ENCODE measurements at places on chromosomes 1 and 21.

GRCh38 chr1:168135116-168135920 is 1.4 kb downstream of the GPR161 start:
- H3K36me3 ChIP-seq = peaks cover 35% of the 10 kb centered on the region
- H3K4me3 ChIP-seq = peak overlapping the region; percentile 98
- peaks cover 51% of the 10 kb centered on the region for H3K4me1 ChIP-seq
- peak overlapping the region; percentile 91 for H3K27ac ChIP-seq
- peak; percentile 15 for DNase-seq
- no peaks in the 10 kb centered on the region for H3K27me3 ChIP-seq

- H3K4me1 ChIP-seq = no peaks in the 10 kb centered on the region
- no peak overlapping the region for H3K27ac ChIP-seq
- no peaks in the 10 kb centered on the region for H3K36me3 ChIP-seq
- peaks cover 11% of the 10 kb centered on the region for H3K27me3 ChIP-seq
- no peak for DNase-seq
- no peak overlapping the region for H3K4me3 ChIP-seq
These were observed 36.6 kb downstream of the VANGL2 start for GRCh38 chr1:160436966-160437365.

DNA sequence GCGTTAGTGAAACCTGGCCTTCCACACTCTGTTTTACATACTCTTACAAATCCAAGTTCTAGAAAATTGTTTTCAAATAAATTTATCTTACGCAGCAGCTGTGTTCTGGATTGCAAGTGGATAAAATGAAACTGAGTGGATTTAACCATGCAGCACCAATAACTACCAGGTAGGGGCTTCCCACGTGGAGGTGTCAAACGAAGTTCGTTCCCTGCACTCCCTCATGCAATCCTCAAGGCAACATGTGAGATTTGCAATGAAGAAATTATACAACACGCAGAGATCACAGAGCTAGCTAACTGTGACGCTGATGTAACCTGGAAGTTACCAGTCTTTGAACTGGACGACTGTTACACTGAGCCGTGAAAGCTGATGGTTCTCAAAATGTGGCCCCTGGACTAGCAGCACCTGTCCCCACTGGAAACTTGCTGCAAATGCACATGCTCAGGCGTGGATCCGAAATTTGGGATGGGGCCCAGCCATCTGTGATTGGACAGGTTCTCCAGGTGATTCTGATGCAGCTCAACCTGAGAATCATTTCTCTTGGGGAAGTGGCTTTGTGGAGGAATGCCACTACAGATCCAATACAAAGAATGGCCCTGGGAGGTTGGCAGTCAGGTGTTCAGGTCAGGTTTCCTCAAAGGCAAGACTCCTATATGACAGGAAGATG is 36.3 kb downstream of the RSPH1 start:
- peaks cover 35% of the 10 kb centered on the region for H3K4me1 ChIP-seq
- no peak overlapping the region for H3K27ac ChIP-seq
- peaks cover 6% of the 10 kb centered on the region for H3K27me3 ChIP-seq
- no peaks in the 10 kb centered on the region for H3K36me3 ChIP-seq

DNA sequence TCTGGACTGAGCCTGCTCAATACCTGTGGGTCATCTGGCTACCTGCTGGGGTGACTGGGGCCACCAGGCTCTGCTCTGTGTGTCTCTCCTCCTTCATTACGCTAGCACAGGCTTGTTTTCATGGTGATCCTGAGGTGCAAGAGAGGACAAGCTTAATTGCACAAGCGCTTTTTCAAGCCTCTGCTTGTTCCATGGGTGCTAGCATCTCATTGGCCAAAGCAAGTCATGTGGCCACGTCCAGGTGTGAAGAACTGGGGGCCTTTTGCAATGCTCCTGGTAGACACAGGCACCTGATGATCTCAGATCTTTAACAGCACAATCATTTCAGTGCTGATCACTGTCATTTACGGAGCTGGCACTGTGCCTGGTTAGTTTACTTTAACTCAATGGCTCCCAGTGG is 114.6 kb downstream of the KAZN start:
- no peak for DNase-seq
- no peak overlapping the region for H3K27ac ChIP-seq
- peaks cover 5% of the 10 kb centered on the region for H3K27me3 ChIP-seq
- H3K4me3 ChIP-seq = no peak overlapping the region

GRCh38 chr1:47865881-47866535 is 131.2 kb downstream of the TRABD2B start:
- H3K4me3 ChIP-seq = no peak overlapping the region
- peaks cover 27% of the 10 kb centered on the region for H3K36me3 ChIP-seq
- DNase-seq = no peak
- peaks cover 21% of the 10 kb centered on the region for H3K4me1 ChIP-seq
- H3K27ac ChIP-seq = no peak overlapping the region
- peaks cover 12% of the 10 kb centered on the region for H3K27me3 ChIP-seq

DNA sequence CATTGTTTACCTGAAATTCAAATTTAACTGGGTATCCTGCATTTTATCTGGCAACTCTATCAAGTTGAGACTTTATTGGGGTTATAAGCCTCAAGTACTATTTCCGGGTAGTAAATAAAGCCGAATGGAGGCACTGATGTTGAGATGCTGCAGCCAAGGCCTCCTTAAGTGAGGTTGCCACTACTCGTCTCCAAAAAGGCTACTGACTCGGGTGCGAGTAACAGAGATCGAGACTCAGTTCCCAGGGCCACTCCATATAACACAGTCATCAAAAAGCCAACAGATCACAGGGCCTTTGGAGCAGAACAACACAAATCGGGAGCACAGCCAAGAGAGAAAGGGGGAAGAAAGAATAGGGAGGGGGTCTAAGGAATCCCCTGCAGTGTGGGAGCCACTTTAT is 524 bp downstream of the COPA start:
- peak overlapping the region; percentile 99 for H3K27ac ChIP-seq
- peak overlapping the region; percentile 99 for H3K4me3 ChIP-seq
- peaks cover 3% of the 10 kb centered on the region for H3K27me3 ChIP-seq

DNA sequence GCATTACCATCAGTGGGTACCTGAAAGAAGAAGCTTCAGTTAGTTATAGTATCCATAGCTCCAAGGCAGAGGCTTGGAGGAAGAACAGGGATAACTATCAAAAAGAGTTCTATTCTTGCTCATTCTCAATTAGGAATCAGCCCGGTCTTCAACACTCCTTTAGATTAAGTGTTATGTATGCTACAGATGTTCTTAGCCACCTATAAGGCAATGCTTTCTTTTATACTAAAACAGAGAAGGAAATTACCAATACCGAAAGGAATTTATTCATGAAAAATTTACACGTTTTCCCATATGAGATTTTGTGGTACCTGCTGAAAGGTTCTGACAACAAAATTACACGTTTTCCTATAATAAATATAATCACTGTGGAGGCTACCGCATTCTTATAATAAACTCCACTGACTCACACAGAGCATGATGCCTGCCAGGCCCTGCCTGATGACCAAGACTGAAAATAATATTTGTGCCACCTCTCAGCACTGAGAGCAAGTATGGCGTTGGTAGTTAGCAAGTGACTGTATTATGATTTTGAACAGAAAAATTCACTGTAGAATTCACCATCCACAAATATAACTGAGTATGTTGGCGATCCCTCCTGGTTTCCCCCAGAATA is 58.3 kb downstream of the APP start:
- no peak overlapping the region for H3K4me3 ChIP-seq
- peaks cover 38% of the 10 kb centered on the region for H3K4me1 ChIP-seq
- peak overlapping the region; percentile 83 for H3K27ac ChIP-seq
- peaks cover 57% of the 10 kb centered on the region for H3K36me3 ChIP-seq
- DNase-seq = no peak

- no peak overlapping the region for H3K27ac ChIP-seq
- H3K4me1 ChIP-seq = peaks cover 6% of the 10 kb centered on the region
- H3K4me3 ChIP-seq = no peak overlapping the region
- peaks cover 4% of the 10 kb centered on the region for H3K27me3 ChIP-seq
- no peak for DNase-seq
These were observed 62.9 kb downstream of the LPAR3 start for GRCh38 chr1:84830136-84830535.

DNA sequence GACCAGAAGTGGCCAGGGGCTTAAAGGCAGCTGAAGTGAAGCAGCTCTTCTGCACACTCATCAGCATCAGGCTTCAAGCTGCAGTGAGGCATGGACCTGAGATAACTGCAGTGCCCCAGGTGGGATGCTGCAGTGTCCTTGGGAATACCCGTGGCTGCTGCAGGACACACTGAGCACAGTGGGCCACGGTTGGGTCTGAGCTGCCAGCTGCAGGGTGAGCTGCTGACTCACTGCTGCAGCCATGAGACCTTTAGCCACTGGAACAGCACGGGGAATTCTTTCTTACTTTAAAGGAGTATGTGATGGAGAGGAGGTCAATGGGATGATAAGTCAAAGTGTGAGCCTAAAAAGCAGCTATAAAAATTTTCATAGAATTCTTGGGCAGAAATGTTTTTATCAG is 102.1 kb downstream of the XCL2 start:
- H3K4me1 ChIP-seq = peaks cover 19% of the 10 kb centered on the region
- H3K36me3 ChIP-seq = no peaks in the 10 kb centered on the region
- no peak for DNase-seq
- H3K27ac ChIP-seq = no peak overlapping the region
- no peak overlapping the region for H3K4me3 ChIP-seq
- H3K27me3 ChIP-seq = peaks cover 16% of the 10 kb centered on the region

DNA sequence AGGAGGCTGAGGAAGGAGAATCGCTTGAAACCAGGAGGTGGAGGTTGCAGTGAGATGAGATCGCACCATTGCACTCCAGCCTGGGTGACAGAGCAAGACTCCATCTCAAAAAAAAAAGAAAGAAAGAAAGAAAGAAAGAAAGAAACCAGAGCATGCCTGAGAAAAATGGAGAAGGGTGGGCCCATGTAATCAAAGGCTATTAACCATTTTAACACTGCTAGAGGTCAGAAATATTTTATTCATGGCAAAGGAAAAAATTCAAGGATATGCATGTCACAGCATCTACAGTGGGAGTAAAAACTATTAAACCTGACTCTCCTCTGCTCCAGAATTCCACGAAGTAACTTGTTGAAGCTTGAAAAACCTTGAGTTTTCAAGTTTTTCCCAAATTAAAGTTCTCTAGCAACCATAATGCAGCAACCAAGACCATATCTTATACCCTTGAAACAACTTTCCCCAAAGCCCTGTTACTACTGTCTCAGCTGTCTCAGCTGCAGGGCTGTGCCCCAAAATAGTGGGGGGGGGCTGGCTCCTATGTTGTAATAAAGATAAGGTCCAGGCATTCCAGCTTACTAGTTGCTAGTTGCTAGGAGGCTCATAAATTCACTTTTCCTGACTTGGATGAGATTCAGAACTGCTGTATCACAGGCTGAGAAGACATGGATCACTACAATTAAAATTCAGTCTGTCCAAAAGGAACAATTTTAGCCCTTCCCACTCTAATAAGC is 112.9 kb upstream of the SOD1 start:
- H3K27me3 ChIP-seq = peaks cover 3% of the 10 kb centered on the region
- H3K36me3 ChIP-seq = peaks cover 50% of the 10 kb centered on the region
- DNase-seq = no peak

GRCh38 chr1:201888282-201889089 is at the start of gene SHISA4:
Gene SHISA4 (plus strand): TSS chr1:201888898. CDS start chr1:201888995, 97 bp downstream.
- no peaks in the 10 kb centered on the region for H3K36me3 ChIP-seq
- H3K4me3 ChIP-seq = peak within 1 kb of the TSS; percentile 86
- H3K27me3 ChIP-seq = peaks cover 23% of the 10 kb centered on the region
- H3K4me1 ChIP-seq = peaks cover 50% of the 10 kb centered on the region
- no peak within 1 kb of the TSS for H3K27ac ChIP-seq

DNA sequence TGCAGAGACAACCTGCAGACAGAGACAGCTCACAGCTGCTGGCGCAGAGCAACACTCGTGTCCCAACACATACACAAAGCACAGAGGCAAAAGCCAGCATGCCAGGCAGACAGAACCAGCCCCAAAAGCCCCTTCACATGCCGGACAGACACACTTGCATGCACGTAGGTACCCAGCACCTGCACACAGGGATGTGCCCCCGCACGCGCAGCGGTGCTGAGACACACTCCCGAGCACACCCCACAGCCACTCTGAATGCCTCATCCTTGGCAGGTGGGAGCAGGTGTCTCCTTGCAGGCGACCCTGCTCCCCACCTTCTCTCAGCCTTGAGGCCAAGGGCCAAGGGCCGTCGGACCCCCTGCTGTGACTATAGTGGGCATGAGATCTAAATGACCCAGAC is 41.2 kb upstream of the ZC3H12A start:
- H3K27me3 ChIP-seq = peaks cover 79% of the 10 kb centered on the region
- H3K27ac ChIP-seq = no peak overlapping the region
- H3K4me1 ChIP-seq = no peaks in the 10 kb centered on the region
- no peaks in the 10 kb centered on the region for H3K36me3 ChIP-seq
- H3K4me3 ChIP-seq = no peak overlapping the region

DNA sequence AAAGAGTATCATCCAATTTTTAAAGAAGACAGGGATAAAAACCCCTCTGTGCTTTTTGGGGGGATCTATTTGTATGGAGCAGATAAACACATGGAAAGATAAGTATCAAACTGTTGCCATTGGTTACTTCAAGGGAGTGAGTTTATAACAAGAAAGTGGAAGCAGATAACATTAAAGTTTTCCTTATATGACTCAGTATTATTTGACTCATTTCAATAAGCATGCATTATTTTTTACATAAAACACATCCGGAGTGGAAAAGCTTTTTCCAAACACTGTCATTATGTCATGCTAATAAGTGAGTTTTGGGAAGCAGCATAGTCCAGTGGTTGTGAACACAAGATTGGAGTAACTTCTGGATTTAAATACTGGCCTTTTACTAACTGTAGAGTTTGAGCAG is 452.2 kb downstream of the LTN1 start:
- no peaks in the 10 kb centered on the region for H3K4me1 ChIP-seq
- H3K27ac ChIP-seq = no peak overlapping the region
- H3K36me3 ChIP-seq = peaks cover 1% of the 10 kb centered on the region
- DNase-seq = no peak
- H3K4me3 ChIP-seq = no peak overlapping the region
- H3K27me3 ChIP-seq = no peaks in the 10 kb centered on the region

- H3K4me1 ChIP-seq = no peaks in the 10 kb centered on the region
- no peak overlapping the region for H3K4me3 ChIP-seq
- H3K27me3 ChIP-seq = peaks cover 3% of the 10 kb centered on the region
- H3K36me3 ChIP-seq = no peaks in the 10 kb centered on the region
- no peak overlapping the region for H3K27ac ChIP-seq
These were observed 19.2 kb downstream of the CRCT1 start for GRCh38 chr1:152533327-152533938.

DNA sequence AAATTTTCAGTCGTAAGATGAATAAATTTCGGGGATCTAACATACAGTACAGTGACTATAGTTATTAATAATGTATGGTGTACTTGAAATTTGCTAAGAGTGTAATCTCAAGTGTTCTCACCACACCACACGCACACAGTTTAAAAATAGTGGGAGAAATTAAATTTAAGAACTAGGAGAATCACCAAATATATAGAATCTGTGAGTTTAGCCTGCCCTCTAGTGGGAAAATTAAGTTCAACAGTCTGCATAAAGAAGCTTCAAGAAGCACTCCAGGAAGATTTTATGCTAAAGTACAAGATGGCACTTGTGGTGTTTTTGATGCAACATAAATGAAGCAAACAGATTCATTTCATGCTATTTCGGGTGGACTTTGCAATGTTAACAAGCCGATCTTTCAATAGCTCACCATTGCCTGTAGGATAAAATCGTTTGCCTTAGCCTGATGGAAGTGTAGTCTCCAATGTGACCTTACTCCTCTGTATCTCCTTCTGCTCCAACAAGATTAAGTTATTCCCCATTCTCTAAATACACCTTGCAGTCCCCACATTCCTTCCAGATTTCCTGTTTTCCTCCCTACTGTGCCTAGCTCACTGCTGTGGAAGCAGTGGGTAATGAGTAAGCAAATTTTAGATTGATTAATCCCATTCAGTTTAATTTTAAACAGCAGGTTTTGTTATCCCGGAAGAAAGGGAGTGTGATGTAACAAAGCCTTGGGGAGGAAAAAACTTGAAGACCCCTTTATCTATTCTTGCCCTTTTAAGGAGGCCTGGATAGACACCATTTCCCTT is 8.7 kb upstream of the PIK3C2B start:
- no peaks in the 10 kb centered on the region for H3K36me3 ChIP-seq
- H3K4me1 ChIP-seq = peaks cover 34% of the 10 kb centered on the region
- no peak overlapping the region for H3K4me3 ChIP-seq
- H3K27ac ChIP-seq = no peak overlapping the region
